ENCODE measurements at places on chromosomes 2 and 18.

DNA sequence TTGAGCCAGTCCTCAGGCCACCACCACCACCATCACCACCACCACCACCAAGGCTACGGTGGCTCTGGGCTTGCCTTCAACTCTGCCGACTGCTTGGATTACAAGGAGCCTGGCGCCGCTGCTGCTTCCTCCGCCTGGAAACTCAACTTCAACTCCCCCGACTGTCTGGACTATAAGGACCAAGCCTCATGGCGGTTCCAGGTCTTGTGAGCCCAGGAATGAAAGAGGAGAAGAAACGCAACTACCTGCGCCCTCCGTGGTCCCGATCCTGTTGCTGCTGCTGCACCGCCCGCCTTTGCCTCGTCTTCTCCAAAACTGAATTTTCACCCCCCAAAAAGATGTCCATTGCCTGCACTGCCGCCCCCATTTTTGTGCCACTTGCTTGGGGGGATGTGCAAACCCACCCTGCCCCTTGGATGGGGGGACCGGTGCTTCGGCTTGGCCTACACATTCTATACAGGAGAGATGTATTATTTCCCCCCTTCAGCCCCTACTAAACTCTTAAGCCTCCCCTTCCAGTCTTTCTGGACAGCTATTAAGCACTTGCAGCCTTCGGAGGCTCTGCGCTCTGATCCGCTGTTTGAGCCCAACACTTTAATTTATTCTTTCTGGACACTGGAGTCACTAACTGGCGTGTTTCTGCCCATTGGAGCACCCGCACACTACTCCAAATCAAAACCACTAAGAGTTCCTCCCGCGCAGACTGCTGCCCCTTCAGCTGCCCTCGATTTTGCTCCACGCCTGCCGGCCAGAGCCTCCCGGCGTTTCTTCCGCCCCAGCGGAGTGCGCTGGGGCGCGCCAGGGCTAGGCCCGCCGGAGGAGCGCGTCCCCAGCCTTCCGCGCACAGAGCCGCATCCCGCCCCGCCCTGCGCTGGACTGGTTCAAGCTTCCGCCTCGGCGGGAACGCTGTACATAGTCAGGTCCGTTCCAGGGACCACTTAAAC lies 5.7 kb downstream of the OTX1 start:
- DNase-seq, result no peak

- peak; percentile 29 for DNase-seq
Observed at GRCh38 chr2:135709992-135710391, 31.7 kb upstream of the UBXN4 start.

GRCh38 chr2:31919499-31919898 lies 91.3 kb downstream of the MEMO1 start:
- no peak for DNase-seq

GRCh38 chr2:135086222-135086621 lies 34.1 kb downstream of the RAB3GAP1 start:
- DNase-seq, result no peak

GRCh38 chr2:46356991-46357390 lies 59.8 kb downstream of the EPAS1 start:
- DNase-seq, result no peak

- DNase-seq, result peak; percentile 71
Observed at GRCh38 chr2:238305092-238305862, 15.0 kb upstream of the TRAF3IP1 start.

GRCh38 chr2:12325806-12326205 lies 390.9 kb upstream of the TRIB2 start:
- DNase-seq, result no peak
